Stomach (tissue), 19 donors: ENCODE measurements at places on chromosomes 11 and 22.
A peak's percentile ranks its signal among the peaks of the same experiment; 100 is the strongest.

DNA sequence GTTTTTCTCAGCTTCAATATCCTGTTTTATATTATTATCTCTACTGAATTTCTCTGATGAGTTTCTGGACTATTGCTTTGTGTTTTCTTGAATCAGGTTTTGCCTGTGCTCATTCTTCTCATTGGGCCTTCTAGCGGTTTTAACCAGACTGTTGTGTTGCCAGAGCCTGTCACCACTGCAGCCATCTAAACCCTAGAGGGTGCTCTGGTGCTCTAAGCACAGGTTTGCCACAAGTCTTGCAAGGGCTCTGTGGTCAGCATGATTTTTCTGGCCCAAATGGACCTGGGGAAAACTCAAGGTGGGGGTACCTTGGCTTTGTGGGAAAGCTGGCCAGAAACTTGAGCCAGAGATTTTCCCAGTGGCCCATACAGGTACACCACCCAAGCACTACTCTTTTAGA is 52.4 kb upstream of the TYR start:
- no peak overlapping the region for H3K4me3 ChIP-seq
- no peaks in the 10 kb centered on the region for H3K36me3 ChIP-seq

GRCh38 chr11:120196826-120197225 is 14.0 kb upstream of the OAF start:
- H3K27me3 ChIP-seq = peaks cover 5% of the 10 kb centered on the region
- no peak overlapping the region for H3K27ac ChIP-seq
- DNase-seq = no peak
- H3K36me3 ChIP-seq = no peaks in the 10 kb centered on the region

- no peak for DNase-seq
- peaks cover 11% of the 10 kb centered on the region for H3K4me1 ChIP-seq
- no peaks in the 10 kb centered on the region for H3K27me3 ChIP-seq
- no peaks in the 10 kb centered on the region for H3K36me3 ChIP-seq
- no peak overlapping the region for H3K4me3 ChIP-seq
Observed at GRCh38 chr11:59854871-59855270, 9.6 kb upstream of the CBLIF start.

GRCh38 chr11:17407575-17407974 is 19.1 kb upstream of the KCNJ11 start:
- peaks cover 49% of the 10 kb centered on the region for H3K4me1 ChIP-seq
- H3K27ac ChIP-seq = peak overlapping the region; percentile 85
- H3K27me3 ChIP-seq = no peaks in the 10 kb centered on the region
- DNase-seq = no peak
- H3K4me3 ChIP-seq = no peak overlapping the region
- H3K36me3 ChIP-seq = no peaks in the 10 kb centered on the region

- H3K27ac ChIP-seq = no peak overlapping the region
- H3K36me3 ChIP-seq = no peaks in the 10 kb centered on the region
- H3K4me1 ChIP-seq = no peaks in the 10 kb centered on the region
Observed at GRCh38 chr11:55707029-55707428, 45.0 kb downstream of the OR4C6 start.

DNA sequence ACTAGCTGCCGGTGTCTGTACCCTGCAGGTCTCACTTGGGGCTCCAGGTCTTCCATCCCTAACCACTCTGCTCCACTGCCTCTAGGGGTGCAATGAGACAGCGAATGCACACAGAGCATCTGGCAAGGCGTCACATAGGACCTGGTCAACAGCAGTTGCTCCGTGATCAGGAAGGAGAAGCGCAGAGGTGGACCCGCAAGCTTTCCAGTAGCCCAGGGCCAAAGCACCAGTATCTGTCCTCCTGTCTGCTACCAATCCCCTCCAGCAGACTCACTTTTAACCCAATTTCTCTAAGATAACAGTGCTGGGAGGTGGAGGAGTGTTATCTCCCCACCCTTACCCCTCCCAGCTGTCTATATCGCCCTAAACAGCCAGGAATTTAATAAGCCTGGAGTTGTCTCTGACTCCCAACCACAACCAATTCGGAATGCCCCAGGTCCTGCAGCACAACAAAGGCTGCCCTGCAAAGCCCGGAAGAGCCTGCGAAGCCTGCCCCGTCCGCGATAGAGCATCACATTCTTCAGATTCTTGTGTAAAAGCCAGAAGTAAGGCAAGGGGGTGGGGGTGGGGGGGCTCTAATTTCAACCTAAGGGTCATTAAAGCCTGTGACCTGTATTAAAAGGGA is 19.3 kb downstream of the MYH9 start:
- peak overlapping the region; percentile 95 for H3K27ac ChIP-seq
- peaks cover 100% of the 10 kb centered on the region for H3K4me1 ChIP-seq
- H3K4me3 ChIP-seq = no peak overlapping the region
- no peak for DNase-seq
- no peaks in the 10 kb centered on the region for H3K27me3 ChIP-seq

GRCh38 chr11:69396948-69397307 is 84.5 kb upstream of the LINC01488 start:
- no peaks in the 10 kb centered on the region for H3K36me3 ChIP-seq
- H3K27ac ChIP-seq = no peak overlapping the region
- H3K27me3 ChIP-seq = no peaks in the 10 kb centered on the region
- peaks cover 10% of the 10 kb centered on the region for H3K4me1 ChIP-seq
- H3K4me3 ChIP-seq = no peak overlapping the region

- no peak overlapping the region for H3K27ac ChIP-seq
- DNase-seq = no peak
- no peaks in the 10 kb centered on the region for H3K27me3 ChIP-seq
- H3K4me3 ChIP-seq = no peak overlapping the region
- no peaks in the 10 kb centered on the region for H3K36me3 ChIP-seq
- H3K4me1 ChIP-seq = no peaks in the 10 kb centered on the region
Observed at GRCh38 chr22:30858976-30859713, 109.4 kb downstream of the MORC2 start.

DNA sequence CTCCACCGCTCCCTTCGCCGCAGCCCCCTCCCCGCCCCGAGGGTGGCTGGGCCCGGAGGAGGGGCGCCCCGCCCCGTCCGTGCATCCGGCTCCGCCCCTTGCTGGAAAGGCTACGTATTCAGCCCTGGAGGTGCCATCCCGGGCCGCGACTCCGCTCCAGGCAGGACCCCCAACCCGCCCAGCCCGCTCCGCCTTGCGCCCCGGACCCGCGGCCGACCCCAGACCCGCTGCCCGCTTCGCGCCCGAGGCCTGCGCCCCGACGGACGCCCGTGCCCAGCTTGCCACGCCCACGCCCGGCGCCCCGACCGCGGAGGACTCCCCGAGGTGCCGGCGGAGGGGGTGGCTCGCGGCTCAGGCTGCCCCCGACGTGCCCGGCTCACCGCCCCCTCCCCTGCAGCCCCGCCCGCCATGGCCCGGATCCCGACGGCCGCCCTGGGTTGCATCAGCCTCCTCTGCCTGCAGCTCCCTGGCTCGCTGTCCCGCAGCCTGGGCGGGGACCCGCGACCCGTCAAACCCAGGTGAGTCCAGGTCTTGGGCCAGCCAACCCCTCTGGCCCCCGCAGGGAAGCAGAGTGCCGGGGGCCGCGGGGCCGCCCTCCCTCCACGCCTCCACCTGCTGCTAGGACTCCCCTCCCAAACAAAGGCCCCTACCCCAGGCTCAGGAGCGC is at the start of gene ADM2:
ADM2 (plus strand) TSS at position 104 of the 667 bp plus-strand sequence; CDS start at position 409, 305 bp downstream.
- H3K27me3 ChIP-seq = peaks cover 73% of the 10 kb centered on the region
- H3K27ac ChIP-seq = peak within 1 kb of the TSS; percentile 66
- peaks cover 46% of the 10 kb centered on the region for H3K4me1 ChIP-seq

DNA sequence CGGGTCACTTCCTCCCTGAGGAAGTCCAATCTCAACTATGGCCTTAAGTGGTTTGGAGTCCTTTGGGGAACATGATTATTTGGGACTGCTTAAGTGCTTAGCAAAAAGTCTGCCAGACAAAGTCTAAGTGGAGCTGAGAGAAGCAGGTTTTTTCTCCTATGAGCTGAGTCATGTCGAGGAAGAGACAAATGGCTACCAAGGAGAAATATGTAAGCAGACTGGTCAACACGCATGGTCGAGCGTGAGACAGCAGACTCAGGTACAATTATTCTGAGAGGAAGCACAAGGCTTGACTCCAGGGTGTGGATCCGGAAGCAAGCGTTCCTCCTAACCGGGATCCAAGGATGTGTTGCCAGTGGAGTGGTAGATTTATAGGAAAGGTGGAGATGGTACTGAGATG is 30.6 kb downstream of the UBASH3B start:
- no peak for DNase-seq
- no peak overlapping the region for H3K4me3 ChIP-seq
- no peaks in the 10 kb centered on the region for H3K27me3 ChIP-seq
- no peaks in the 10 kb centered on the region for H3K36me3 ChIP-seq

GRCh38 chr11:75497788-75498409 is 27.8 kb downstream of the GDPD5 start:
- H3K27me3 ChIP-seq = no peaks in the 10 kb centered on the region
- H3K36me3 ChIP-seq = no peaks in the 10 kb centered on the region
- peaks cover 12% of the 10 kb centered on the region for H3K4me1 ChIP-seq
- H3K4me3 ChIP-seq = no peak overlapping the region

DNA sequence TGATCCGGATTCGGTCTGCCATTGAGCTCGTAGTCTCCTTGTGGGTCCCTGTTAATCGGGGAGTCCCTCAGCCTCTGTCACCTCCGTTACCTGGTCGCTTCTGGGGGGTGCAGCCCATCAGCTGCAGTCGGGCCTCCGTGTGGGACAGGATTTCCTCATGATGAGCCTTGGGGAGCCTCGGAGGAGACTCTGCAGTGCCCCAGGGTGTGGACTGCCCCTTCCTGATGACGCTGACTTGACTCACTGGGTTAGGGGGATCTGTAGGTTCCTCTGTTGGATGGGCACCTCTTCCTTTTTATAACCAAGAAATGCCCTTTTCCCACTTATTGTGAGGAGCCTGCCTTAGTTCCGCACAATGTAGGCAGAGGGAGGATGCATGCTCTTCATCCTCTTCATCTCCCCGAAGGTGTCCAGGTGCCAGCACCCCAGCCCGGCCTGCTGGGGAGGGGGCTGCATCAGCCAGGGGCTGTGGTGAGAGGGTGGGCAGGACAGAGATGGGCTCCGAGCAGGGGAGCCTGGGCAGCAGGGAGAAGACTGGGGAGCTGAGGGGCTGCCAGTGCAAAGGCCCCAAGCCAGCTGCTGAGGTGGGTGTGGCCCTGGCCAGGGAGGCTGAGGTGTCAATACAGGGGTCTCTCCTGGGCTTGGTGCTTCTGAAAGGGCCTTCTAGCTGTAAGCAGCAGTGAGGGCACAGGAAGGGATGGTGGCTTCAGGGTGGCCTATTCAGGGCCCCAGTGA is 13.5 kb upstream of the TTLL8 start:
- no peaks in the 10 kb centered on the region for H3K36me3 ChIP-seq
- no peak overlapping the region for H3K4me3 ChIP-seq
- H3K27ac ChIP-seq = no peak overlapping the region
- H3K27me3 ChIP-seq = no peaks in the 10 kb centered on the region

DNA sequence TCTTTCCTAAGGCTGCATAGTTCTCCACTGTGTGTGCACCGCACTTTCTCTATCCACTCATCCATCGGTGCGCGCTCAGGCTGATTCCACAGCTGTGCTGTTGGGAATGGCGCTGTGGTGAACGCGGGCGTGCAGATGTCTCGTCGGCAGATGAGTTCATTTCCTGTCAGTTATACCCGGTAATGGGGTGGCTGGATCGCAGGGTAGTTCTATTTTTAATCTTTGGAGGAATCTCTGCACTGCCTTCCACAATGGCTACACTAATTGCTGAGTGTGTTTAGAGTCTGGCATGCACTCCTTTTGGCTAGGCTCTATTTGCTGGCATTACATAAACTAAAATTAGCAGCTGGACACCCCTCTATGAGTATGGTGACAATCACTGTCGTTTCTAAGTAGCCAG is 27.9 kb upstream of the KRTAP5-7 start:
- H3K4me3 ChIP-seq = no peak overlapping the region
- DNase-seq = no peak
- H3K27ac ChIP-seq = no peak overlapping the region
- no peaks in the 10 kb centered on the region for H3K27me3 ChIP-seq

GRCh38 chr11:118851970-118852369 is 31.7 kb upstream of the CXCR5 start:
- no peaks in the 10 kb centered on the region for H3K36me3 ChIP-seq
- no peaks in the 10 kb centered on the region for H3K4me1 ChIP-seq
- no peak overlapping the region for H3K4me3 ChIP-seq
- H3K27ac ChIP-seq = no peak overlapping the region
- H3K27me3 ChIP-seq = no peaks in the 10 kb centered on the region

DNA sequence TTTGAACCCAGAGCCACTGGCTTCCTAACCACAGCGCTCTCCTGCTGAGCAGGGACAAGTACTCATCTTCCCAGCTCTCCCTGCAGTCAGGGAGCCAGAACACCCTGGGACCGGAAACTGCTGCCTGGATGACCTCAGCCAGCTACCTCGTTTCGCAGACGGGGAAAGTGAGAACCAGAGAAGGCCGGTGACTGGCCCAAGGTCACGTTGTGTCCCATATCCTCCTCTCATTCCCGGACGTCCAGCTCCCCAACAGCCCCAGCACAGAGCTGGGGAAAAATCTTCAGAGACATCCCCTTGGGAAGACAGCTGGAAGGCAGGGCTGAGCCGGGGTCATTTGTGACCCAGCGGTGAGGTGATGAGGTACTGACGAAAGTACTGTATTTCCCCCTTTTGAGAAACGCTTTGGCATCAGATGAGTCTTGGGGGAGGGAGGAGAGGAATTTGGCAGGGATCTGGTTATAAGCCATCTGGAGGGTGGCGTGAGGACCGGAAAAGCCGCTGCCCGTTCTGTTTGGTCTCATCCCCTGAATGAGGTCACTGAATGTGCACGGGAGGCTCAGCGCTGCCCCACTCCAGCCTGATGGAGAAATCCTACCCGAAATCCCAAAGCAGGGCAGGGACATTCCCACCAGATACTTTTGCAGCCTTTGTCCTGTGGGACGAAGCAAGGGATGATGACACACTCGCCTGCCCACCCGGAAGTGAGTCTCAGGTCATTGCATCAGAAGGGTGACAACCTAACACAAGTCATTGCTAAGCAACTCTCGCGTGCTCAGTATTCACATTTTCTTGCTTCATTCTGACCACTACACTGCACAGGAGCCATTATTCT is 41.1 kb downstream of the LIF start:
- H3K4me3 ChIP-seq = no peak overlapping the region
- no peaks in the 10 kb centered on the region for H3K27me3 ChIP-seq
- peak; percentile 25 for DNase-seq
- peaks cover 85% of the 10 kb centered on the region for H3K4me1 ChIP-seq
- no peaks in the 10 kb centered on the region for H3K36me3 ChIP-seq

DNA sequence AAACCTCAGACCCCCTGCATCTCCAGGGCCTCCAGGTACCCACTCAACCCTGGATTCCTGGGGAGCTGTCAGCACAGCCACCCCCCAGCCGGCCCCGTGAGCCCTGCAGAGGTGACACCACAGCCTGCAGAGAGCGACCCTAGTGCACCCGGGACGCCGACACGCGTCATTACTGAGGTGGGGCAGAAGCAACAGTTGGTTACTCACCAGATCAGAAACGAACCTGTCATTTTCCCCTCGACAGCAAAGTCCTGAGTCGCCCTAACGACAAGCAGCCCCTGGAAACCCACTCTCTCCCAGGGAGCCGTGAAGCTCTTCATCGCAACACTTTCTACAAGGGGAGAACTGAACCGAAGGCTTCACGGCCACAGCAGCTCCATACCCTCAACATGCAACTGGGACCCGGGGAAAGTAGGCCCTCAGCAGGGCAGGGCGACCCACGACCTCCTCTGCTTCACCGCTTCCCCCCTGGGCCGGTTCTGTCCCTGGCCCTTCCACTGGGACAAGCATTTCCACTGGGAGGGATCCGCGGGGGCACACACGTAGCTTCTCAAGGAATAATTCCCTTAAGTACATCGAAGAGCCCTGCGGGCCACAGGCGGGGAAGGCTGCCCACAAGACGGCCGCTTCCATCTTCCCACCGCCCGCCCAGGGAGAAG is 1.6 kb downstream of the BRD1 start:
- peak; percentile 69 for DNase-seq
- peak overlapping the region; percentile 95 for H3K27ac ChIP-seq
- no peaks in the 10 kb centered on the region for H3K27me3 ChIP-seq
- peak overlapping the region; percentile 62 for H3K4me3 ChIP-seq
